CD4-positive, alpha-beta T cell (primary cell): ENCODE measurements at places on chromosomes 16 and 17.

DNA sequence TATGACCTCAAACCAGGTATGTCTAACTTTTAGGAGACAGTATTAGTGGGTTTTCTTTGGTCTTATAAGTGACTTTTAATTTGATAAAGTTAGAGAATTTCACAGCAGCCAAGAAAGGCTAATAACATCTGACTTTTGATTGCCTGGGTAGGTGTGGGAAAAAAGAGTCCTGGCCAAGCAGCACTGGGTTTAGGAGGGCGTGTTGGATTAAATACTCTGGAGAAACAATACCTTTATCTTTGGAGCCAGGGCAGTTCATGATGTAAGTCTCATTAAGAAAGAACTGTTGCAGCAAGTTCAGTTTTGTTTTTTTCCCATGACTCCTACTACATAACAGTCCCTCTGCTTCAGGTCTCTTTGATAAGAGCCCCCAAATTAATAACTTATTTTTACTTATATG is 26.7 kb upstream of the MRC2 start:
- DNase-seq: no peak

DNA sequence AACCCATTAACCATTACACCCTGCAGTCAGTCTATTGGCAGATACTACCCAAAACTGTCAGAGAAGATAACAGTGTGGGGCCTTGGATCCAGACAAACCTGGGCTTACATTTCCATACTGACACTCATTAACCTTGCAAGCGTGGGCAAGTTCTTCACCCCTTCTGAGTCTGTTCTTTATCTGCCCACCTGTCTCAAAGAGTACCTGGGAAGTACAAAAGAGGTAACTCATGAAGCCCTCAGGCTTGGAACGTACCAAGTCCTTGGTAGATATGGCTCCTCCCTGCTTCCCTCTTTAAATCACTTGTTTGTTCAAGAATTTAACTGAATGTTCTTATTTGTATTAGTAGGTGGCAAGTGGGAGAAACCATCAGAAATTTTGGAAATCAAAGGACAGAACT is 2.5 kb upstream of the IGSF6 start:
- DNase-seq: no peak

GRCh38 chr17:61127960-61128359 is 271.7 kb upstream of the TBX2 start:
- DNase-seq: no peak

DNA sequence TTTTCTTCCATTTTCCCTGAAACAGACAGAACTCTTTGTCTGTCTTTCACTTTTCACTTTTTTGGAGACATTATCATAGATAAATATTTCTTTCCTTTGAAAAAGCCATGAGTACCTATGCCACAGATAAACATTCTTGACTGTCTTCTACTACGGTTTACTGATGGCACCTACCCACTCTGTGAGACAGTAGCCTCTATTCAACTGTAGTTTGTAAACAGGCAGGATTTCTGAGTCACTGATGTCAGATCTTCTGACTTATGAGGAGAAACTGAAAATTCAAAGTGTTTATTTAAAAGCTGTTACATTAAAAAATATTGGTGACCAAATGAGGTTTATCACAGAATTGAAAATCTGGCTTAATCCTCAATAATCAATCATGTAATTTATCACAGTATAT is 658.4 kb downstream of the TOX3 start:
- DNase-seq: no peak

GRCh38 chr16:82194086-82194485 is 24.1 kb upstream of the MPHOSPH6 start:
- DNase-seq: no peak

GRCh38 chr16:18792836-18793433 is 2.8 kb upstream of the RPS15A start:
- DNase-seq: no peak

DNA sequence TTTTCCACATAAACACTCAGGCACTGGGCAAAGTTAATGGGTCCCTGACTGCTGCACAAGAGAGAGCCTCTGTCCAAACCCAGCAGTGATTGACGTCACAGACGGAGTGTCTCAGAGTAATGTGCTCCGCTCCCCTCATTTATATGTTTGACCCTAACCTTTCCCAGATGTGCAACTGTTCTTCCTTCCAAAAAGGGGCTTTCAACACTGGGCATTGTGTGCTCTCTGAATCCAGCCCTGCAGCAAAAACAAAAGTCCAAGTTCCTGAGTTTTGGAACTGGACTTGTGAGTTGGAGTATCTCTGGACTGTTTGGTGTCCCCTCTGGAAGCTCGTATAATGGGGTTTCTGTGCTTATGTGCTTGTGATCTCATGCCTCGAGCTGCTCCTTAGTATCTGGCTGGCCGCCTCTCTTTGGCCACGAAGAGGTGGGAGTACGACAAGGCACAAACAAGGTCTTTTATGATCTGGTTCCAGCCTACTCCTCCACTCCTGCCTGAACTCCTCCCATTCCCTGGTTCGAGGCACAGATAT is 76.4 kb upstream of the SMIM36 start:
- DNase-seq: no peak
